ENCODE measurements at places on chromosomes 16 and 17.
A peak's percentile ranks its signal among the peaks of the same experiment; 100 is the strongest.

DNA sequence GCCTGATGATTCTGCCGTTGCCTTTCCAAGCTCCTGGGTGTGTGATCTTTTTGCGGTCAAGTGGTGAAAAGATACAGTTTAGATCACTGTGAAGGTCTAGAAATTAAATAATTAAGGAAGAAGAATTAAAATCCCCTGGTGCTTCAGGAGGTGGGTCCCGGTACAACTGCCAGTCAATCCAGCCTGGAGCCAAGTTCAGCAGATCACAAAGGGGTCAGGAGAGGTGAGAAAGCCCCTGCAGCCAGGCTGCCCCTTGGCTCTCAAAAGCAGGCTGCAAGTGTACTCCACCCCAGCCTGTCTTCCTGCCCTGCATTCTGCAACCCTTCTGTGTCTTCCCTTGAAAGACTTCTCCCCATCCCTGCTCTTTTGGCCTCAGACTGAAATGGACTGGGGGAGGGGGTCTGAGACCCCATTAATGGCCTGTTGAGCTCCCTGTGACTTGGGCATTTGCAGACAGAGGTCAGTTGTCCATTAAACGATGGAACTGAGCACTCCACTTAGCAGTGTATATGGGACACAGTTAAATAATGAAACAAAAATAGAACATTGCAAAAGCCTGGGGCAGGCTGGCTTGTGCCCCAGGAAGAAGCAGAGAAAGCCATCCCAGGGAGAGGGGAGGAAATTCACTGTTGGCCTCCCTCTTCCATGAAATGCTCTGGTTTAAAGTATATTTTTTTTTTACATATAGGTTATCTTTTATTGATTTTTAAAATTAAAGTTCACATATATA is 15.1 kb downstream of the CACNG5 start:
- no peak for DNase-seq

DNA sequence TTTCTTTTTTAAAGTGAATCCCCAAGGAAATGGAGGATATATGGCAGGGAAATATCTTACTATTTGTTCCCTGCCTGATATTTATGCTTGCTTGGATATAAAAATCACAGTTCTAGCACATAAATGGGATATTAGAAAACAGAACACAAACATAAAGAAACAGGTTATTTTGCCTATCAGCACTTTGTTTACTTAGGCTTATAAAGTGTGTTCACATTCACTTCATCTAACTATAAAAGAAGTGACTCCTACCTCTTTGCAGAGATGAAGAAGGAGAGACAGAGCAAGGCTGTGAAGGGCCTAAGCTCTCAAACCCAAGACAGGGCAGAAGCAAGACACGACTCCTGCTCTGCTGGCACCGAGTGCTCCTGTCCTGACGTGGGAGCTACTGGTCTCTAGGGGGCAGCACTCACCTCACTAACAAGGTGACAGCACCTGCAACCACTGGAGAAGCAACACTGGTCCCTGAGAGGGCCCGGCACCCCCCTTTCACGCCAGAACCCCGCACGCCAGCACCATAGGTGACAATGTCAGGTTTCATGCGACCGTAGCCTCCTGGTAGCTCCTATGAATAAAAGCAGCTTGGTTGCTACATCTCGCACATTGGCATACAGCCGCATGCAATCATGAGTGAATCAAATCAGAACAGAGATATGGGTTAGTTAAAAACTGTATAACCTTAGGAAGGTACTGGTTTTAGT is 32.0 kb downstream of the MBTPS1 start:
- DNase-seq = no peak

GRCh38 chr17:46057366-46057765 is 58.3 kb downstream of the STH start:
- no peak for DNase-seq

DNA sequence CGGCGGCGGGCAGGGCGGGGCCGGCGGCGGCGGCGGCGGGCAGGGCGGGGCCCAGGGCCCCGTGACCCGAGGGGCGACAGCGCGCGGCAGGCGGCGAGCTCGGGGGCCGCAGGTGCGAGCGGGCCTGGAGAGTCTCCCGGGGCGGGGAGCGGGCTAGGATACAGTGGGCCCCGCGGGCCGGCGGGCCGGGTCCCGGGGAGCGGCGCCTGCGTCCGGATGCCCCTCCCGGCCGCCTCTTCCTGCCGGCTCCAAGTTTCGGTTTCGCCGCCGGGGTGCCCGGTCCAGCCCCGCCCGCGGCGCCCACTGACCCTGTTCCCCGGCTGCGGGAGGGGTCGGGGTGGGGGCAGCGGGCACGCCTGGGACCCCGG is at the start of gene RNF213:
RNF213 (plus strand) TSS at position 62 of the 368 bp plus-strand sequence. CDS start 2,830 bp downstream, outside the sequence.
- DNase-seq = no peak

DNA sequence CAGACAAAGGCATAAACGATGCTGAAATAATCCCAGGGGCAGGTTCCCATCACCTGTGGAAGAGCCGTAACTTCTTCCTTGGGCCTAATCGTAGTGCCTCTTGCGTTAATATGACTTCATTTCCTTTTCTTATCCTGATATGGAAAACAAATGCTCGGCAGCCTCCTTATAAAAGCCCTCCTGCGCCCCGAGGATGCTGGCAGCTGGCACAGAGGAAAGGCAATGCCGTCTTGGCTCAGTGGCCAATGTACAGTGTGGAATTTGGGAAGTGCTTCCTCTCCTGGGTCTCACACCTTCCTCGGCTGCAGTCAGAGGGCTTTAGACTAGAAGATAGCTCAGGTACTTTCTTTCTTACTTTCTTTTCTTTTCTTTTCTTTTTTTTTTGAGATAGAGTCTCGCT is 3.4 kb downstream of the SCN4A start:
- no peak for DNase-seq

- no peak for DNase-seq
Observed at GRCh38 chr16:31713945-31714902, 159.4 kb upstream of the ZNF267 start.

DNA sequence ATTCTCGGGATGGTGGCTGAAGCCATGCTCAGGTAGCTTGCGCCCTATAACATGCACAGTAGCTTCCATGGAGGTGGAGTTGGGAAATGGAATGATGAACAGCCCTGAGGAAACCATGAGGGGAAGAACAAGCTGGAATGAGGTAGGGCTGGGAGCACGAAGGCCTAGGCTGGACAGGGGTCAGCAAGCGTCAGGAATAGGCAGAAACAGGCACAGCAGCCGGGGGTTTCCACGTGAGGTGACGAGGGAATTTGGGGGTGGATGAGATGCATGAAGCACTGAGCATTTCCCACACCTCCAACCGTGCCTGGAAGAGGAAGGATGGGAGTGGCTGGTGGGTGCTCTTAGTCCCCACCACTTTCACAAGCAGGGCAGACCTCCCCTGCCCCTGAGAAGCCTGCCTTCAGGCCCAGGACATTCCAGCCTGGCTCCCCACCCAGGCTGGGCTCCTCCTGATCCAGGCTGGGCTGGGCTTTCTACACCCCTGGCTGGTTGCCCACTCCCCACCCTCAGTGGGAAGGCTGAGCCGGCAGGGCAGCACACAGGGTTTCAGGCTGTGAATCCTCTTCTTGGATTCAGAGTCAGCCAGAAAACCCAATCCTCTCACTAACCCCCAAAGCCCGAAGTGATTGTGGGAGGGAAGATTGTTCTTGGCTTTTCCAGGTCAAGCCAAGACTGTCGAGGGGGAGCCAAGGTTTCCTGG is 21.9 kb downstream of the PLEKHG4 start:
- DNase-seq = no peak

DNA sequence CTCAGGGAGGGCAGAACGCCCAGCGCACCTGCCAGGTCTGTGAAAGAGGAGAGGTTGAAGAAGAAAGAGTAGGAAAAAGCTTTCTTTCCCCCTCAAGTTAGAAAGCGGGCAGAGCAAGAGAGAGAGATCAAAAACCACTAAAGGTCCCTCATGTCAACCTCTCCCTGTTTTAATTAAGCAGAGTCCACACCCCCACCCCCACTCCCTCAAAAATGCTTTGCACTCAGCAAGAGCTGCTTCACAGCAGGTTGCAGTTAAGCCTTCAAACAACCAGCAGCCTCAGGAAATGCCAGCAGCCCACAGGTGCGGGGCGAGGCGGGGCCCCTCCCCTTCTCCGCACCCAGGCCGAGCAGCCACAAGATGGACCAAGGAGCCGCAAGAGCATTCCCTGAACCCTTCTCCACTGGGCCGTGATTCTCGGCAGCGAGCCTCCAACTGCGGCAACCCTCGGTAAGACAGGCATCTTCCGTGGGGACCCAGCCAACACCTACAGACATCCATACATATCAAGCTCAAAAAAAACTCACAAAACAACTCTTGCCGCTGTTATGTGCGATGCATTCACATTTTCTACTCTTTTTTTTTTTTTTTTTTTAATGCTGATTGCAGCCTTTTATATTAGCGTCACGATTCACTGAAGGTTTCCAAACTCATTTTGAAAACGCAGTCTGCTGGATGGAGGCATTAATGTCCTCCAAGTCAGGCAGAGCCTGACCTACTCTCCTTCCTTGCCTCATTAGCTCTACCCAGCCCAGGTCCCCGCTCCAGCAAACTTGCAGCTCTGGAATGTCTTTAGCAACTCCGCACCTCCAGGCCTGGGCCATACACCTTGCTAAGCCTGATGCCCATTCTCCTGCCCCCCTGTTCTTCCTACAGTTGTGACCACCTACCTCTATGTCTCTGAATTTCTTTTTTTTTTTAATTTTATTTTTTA is 66.1 kb downstream of the AXIN2 start:
- DNase-seq = no peak

DNA sequence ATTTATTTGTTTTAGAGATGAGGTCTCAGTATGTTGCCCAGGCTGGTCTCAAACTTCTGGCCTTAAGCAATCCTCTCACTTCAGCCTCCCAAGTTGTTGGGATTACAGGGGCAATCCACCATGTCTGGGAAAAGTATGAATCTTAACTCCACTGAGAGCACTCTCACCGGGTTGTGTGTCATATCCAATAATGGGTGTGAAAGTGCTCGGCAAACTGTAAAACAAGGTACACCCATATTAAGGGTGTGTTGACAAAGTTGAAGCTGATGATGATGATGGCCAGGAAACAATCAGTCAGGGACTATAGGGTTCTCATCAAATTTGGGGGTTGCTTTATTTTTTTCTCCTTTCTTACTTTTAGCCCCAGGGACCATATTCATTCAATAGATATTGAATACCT is 25.3 kb upstream of the TMC5 start:
- no peak for DNase-seq

GRCh38 chr17:55086635-55087058 is 118.1 kb downstream of the STXBP4 start:
- DNase-seq = peak; percentile 34

GRCh38 chr16:88526906-88527185 is 43.4 kb upstream of the ZC3H18 start:
- DNase-seq = no peak

DNA sequence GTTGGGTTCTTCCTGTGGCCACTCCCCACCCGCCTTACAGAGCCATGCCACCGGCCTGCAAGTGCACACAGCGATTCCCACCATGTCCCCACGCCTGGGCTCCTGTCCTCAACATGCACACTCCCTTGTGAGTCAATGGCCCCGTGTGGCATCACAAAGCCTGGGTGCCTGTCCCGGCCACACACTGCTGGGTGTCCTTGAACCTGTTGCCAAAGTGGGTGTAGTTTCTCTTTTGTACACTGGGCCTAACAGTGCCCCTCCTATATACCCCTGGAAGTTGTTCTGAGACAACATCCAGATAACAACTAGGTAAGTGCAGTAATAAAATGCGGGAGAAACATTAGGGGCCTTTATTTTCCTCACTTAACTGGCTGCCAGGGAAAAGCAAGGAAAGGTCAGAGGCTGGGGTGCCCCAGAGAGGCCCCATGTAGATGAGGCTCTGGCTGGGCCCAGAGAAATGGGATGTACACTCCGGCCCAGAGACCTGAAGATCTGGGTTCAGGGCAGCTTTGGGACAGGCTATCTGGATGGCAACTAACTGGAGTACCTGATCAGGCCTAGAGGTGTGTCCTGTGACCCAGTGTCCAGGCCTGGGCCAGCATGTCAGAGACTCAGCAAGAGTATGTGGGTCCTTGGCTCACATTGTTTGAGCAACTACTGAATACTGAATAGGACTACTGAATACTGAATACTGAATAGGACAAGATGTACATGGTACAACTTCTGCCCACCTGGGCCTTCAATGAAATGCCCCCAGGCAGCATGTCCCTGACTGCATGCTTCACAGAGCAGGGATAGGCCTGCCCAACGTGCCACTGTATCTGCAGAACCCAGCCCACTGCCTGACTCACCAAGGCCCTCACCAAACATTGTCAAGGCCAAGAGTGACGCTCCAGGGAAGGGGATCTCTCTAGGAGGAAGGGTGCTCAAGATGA is 8.3 kb downstream of the ABCC3 start:
- no peak for DNase-seq

DNA sequence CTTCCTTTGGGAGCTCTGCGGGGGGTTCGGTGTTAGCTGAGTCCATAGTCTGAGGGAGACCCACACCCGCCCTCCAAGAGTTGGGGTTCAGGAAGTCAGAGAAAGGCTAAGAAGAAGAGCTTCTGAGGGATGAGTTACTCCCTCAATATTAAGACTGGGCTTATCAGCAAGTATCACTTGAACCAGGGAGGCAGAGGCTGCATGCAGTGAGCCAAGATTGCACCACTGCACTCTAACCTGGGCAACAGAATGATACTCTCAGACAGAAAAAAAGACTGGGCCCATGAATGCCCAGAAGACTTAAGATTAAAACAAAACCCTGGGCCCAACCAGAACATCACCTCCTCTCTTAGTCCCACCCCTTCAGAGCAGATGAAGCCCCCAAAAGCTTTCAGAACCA is 6.0 kb downstream of the NKIRAS2 start:
- DNase-seq = no peak

Data from amniotic stem cell (primary cell).